Right atrium auricular region (tissue), 2 donors: ENCODE measurements at places on chromosomes 12 and 14. TPM values are rescaled to one million over a fixed set of nuclear protein-coding genes. Genes with fewer than 3 reads are reported as not detected.

GRCh38 chr14:102776761-102777710 lies at the start of gene TRAF3:
Gene TRAF3, plus strand, starts transcription at chr14:102777449. Its CDS starts 92,753 bp downstream, at chr14:102870202.
- DNase-seq, result no peak

GRCh38 chr14:59273737-59274136 lies 85.3 kb downstream of the DAAM1 start:
- no peak for DNase-seq

DNA sequence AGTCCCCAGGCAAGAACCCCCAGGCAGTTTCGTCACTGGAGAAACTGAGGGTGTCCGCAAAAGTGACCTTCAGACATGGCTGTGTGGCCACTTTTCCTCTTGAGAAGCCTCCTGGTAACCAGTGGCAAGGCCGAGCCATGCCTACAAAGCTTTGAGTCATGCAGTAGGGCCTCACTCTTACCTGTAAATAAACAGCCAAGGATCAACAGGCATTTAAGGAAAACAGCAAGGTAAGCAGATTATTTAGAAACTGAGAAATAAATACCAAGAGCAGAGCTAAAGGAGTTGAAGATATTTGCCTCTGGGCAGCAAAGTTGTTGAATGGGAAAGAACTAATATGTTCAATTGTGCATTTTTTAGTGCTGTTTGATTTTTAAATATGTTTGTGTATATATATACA lies 141.0 kb upstream of the BCL2L14 start:
- DNase-seq, result no peak

- DNase-seq, result no peak
Measured at GRCh38 chr12:113369391-113369985, 11.1 kb downstream of the PLBD2 start.

DNA sequence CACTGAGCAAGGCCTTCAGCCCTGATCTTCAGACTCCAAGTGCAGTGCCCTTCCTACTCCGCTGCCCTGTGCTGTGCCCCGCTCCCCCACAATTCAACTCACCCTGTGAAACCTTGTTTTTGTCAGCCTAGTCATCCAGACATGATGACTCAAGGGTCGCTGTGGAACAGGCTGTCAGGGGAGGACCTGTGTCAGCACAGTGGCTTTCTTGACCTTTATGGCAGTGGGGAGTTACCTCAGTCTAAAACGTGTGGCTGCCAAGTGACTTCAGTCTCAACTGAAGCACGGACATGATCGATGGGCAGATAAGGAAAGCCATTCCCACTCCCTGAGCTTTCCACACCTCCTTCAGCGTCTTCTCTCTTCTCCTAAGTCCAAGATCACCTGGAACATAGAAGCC lies 16.3 kb upstream of the FLVCR2 start:
- no peak for DNase-seq

DNA sequence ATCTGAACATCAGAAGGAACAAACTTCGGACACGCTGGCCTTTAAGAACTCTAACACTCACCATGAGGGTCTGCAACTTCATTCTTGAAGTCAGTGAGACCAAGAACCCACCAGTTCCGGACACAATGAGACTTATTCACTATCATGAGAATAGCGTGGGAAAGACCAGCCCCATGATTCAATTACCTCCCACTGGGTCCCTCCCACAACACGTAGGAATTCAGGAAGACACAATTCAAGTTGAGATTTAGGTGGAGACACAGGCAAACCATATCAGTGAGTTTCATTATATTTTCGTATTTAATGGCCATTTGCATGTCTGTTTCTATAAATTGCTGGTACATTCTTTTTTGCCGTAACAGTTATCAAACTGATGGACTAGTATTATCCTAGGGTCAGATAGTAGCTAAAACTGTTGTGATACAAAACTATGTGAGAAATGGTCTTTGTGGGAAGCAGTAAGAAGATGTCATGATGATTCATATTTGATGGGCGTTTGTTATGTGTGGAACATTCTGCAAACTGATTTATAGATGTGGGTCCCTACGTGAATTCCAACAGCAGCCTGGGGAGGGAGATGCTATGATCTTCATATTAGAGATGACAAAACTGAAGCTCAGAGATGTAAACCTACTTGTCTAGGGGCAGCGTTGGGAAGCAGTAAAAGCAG lies 282.4 kb upstream of the TMEM132C start:
- DNase-seq, result no peak

GRCh38 chr12:48969833-48970701 lies 1.5 kb downstream of the WNT10B start:
- no peak for DNase-seq

Gene NR2C1
- 34.6 TPM for total RNA-seq

Gene MAP1LC3B2
- 1.0 TPM for total RNA-seq

Gene TSHR
- total RNA-seq, result not detected
